ENCODE measurements at places on chromosomes 4 and X.

- peak; percentile 6 for DNase-seq
Measured at GRCh38 chrX:51891821-51892551, 1.4 kb upstream of the MAGED1 start.

DNA sequence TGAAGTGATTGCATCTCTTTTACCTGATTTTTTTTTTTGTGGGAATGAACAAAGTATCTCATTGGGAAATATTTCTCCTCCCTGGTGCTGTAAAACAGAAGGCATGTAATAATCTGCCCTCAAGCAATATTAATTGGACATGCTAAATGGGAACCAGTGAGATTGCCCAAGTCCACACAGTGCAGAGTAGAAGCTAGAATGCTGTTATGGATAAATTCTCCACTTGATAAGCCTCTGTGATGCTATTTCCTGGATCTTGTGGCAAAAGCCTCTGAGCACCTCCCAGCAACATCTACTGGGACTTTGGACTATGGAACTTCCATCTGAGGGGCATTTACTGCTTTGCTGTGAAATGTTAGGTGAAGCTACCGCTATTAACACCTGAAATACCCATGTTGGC is 46.9 kb upstream of the YTHDC1 start:
- DNase-seq, result no peak

GRCh38 chr4:10364194-10364593 is 93.0 kb downstream of the ZNF518B start:
- no peak for DNase-seq

GRCh38 chr4:148054275-148054674 is 322.4 kb downstream of the ARHGAP10 start:
- no peak for DNase-seq

DNA sequence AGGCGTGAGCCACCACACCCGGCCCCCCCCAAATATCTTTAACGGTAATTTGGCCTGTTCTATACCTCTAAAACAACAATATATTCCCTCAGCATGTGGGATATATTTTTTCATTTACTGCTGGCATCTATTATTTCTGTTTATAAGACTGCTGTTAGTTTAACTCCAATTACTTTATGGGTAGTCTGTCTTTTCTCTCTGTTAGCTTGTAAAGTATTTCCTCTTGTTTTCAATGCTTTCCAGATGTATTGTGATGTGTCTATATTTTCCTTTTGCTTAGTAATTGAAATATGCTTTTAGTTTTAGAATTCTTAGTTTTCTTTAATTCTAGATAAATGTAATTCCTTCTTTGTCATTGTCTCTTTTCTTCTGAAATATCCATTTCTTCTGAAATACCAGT is 445.8 kb downstream of the ANKRD50 start:
- no peak for DNase-seq

GRCh38 chr4:114606245-114606644 is 7.6 kb downstream of the UGT8 start:
- no peak for DNase-seq

GRCh38 chrX:73262991-73263390 is 48.3 kb upstream of the NAP1L2 start:
- DNase-seq, result no peak

DNA sequence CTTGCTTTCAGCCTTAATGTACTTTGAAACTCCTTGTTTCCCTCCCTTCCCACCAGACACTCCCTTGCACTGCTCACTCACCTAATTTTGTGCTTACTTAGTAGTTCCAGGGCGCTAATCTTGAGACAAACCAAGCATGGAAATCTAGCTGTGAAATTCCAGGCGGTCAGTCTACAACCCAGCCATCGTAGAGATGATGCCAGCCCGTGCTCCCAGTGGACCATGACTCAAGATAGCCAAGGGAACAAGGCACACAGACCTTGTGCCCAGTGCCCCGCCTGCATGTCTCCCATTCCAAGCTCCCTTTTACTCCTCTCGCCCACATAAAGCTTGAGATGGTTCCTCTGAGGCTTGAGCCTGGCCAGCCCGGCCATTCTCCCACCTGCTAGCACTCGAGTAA is 11.1 kb downstream of the TREX2 start:
- DNase-seq, result no peak

DNA sequence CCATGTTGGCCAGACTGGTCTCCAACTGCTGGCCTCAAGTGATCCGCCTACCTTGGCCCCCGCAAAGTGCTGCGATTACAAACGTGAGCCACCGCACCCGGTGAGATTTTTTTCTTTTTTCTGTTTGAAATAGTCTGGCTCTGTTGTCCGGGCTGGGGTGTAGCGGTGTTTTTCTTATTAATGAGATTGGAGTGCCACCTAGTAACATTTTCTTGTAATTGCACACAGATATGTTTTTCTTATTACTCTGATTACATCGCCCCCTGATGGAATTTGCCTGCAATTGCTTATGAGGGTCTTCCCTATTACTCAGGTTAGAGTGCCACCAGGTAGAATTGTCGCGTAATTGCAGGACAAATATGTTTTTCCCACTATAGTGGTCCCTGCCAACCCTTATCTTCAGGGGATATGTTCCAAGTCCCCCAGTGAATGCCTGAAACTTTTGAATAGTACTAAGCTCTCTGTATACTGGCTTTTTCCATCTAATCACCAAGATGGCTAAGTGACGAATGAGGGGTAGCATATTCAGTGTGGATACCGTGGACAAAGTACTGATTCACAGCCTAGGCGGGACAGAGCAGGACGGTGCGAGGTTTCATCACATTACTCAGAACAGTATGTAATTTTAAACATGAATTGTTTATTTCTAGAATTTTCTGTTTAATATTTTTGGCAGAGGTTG is 8.6 kb upstream of the PDHA1 start:
- DNase-seq, result peak; percentile 2

DNA sequence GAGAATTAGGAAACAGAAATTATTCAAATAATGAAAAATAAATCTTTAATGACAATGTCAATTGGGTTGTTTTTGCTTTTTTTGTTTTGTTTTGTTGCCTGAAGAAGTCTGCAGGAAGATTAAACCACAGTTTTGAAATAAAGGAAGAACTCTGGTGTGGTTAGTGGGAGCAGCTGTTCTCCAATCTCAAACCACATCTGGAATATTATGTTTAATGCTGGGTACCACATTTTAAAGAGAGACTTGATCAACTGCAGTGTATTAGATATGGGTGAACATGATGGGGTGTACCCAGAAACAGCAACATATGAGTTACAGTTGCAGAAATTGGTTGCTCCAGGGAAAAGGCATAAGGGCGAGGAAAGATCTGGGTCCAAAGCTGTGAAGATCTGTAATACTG is 171.2 kb upstream of the RPL34 start:
- DNase-seq, result no peak

DNA sequence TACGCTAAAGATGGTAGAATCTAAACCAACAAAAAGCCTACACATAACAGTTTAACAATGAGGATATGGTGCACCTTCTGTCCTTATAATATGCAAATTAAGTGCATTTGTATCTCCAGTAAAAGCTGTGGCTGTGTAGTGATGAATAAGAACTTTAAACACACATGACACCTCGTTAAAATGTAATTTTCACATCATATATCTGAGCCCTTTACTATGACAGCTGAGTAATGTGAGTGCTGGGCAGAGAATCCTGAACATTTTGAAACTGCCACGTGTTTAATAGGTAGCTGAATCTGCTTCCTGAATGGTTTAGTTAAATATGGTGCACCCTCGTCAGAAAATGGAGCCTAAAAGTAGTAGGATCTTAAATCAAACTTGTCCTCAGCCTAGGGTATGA is 540.8 kb downstream of the ADGRL3 start:
- DNase-seq, result no peak

- peak; percentile 8 for DNase-seq
Measured at GRCh38 chr4:151409470-151410313, 716 bp downstream of the FHIP1A start.

GRCh38 chrX:104013158-104013557 is 350 bp downstream of the H2BW1 start:
- no peak for DNase-seq

- no peak for DNase-seq
Measured at GRCh38 chr4:89586318-89586717, 250.6 kb downstream of the SNCA start.

- no peak for DNase-seq
Measured at GRCh38 chr4:161291222-161291621, 872.6 kb downstream of the FSTL5 start.

GRCh38 chr4:2962614-2963174 is 512 bp downstream of the NOP14 start:
- no peak for DNase-seq

GRCh38 chr4:123381996-123382395 is 14.6 kb upstream of the SPRY1 start:
- no peak for DNase-seq

GRCh38 chr4:79913581-79913980 is 159.4 kb downstream of the ANTXR2 start:
- peak; percentile 6 for DNase-seq

- no peak for DNase-seq
Measured at GRCh38 chrX:85379174-85379907, at the start of gene POF1B. Gene POF1B (minus strand): TSS chrX:85379665. CDS start chrX:85379454, 211 bp downstream.
